ENCODE measurements at places on chromosomes 12 and 14.

- DNase-seq, result no peak
These were observed 181.5 kb upstream of the ARHGAP5 start for GRCh38 chr14:31895646-31896045.

DNA sequence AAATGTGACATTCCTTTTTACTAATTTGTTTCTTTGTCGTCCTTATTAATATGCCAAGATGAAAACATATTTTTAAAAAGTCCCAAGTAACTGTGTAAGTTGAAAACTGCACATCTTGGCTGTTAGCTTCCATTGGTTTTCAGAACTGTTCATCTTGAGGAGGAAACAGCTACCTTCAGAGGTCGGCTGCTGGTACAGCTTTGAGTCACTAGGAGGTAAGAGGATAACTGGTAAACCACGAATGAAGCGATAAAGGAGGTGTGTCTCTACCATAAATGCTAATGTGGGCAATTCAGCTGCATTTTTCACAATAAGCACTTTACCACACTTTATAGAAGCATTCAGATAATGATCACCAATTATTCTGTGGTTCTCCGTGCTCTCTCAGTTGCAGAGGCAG is 137.5 kb upstream of the KRAS start:
- no peak for DNase-seq

- DNase-seq, result no peak
These were observed 1.2 kb upstream of the WDR20 start for GRCh38 chr14:102138535-102138934.

- no peak for DNase-seq
These were observed 22.8 kb downstream of the ARL6IP4 start for GRCh38 chr12:123003257-123003656.

DNA sequence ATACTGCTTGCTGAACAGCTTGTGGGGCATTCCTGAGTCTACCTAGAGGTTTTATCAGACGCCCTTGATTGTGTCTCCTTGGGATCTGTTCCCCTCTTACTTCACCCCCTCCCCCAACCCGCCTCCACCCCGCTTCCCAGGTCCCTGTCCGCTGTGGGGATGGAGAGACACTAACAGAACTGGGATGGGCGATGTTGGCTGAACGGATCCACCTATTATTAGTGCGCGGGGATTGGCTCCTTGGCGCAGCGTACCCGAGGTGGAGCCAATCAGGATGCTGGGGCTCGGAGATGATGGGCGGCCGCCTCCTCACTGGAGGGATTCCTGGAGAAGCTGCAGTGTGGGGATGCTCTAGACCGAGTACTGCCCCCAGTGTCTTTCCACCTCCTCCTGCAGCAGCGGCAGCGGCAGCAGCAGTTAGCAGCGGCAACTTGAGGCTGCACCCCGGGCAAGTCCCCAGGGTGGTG is at the start of gene SYT1:
TSS of gene SYT1 (plus strand) at position 372 of the 467 bp plus-strand sequence.
- no peak for DNase-seq

GRCh38 chr14:100836941-100837804 is 11.3 kb downstream of the MEG3 start:
- no peak for DNase-seq

DNA sequence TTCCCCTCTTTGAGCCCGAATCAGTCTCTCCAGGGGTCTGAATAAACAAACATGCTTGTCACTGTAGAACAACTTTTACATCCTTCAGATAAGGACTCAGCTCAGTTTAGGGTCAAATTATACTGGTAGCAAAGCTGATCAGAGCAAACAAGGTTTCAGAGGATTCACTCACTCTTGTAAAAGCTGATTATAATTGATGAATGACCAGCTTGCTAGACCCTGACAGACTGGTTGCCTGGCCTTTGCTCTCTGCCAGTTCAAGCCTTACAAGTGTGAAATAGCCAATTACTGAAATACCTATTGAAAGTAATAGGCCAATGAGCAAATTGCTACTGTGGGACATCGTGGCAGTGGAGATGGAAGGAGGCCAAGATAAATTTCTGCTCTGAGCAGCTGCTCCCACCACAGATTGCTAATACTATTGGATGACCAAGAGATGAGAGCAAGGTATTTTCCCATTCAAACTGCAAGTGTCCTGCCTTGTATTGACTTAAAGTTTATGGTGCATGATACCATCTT is 177.6 kb downstream of the PDZRN4 start:
- no peak for DNase-seq

- DNase-seq, result no peak
These were observed 131.8 kb downstream of the ERC1 start for GRCh38 chr12:1122786-1123185.

GRCh38 chr12:30525171-30525570 is 170.5 kb downstream of the IPO8 start:
- no peak for DNase-seq

GRCh38 chr14:68451696-68452373 is 341.0 kb downstream of the ZFP36L1 start:
- DNase-seq, result no peak

GRCh38 chr12:2179953-2180736 is 127.4 kb downstream of the CACNA1C start:
- DNase-seq, result no peak

DNA sequence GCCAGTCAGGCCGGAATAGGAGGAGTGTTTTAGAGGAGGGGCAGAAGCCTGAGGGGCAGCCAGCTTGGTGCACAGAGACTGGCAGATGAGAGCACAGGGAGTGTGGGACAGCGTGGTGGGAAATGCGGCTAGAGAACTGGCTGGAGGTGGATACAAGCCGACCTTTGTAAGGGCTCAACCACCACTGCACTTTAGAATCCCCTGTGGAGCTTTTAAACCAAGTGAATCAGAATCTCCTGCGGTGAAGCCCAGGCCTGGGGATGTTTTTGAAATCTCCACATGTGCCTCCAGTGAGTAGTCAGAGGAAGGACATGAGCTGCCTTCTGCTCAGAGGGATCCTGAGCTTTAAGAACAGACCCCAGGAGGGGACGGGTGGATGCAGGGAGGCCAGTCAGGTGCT is 10.9 kb upstream of the PCED1B start:
- no peak for DNase-seq

GRCh38 chr12:57839996-57840395 is 6.5 kb downstream of the CTDSP2 start:
- no peak for DNase-seq

- peak; percentile 2 for DNase-seq
These were observed 62.8 kb downstream of the HRK start for GRCh38 chr12:116818341-116818856.

DNA sequence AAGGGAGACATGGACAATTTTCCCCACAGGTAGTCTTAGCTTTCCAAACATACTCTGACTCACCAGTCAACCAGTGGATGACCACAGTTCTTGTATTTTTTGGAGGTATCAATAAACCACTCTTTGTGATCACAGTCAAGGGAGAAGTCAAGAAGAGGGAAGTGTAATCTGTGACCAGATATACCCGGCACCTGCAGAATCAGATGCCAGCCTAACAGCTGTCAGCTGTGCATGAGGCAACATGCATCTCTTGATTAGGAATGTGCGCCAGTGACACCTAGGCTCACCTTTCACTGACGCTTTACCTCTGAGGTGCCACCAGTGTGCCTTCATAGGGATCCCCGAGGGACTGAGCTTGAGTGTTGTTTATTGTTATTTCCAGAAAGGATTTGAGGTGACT is 20.0 kb downstream of the PROX2 start:
- no peak for DNase-seq

DNA sequence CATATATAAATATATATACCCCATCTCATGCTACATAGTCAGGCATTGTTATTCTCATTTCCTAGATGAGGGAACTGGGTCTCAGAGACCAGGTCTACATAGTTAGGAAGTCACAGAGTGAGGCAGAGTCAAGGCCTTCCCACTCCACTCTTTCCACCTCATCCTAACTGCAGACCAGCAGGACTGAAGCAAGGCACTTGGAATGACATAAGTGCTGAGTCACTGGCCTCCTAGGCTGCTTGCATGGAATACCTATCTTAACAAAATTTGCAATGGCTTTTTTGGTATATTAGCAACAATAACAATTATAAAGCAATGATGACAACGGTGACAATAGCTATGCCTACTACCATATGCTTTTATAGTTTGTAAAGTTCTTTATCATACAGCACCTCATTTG is 5.4 kb upstream of the ANO4 start:
- no peak for DNase-seq

DNA sequence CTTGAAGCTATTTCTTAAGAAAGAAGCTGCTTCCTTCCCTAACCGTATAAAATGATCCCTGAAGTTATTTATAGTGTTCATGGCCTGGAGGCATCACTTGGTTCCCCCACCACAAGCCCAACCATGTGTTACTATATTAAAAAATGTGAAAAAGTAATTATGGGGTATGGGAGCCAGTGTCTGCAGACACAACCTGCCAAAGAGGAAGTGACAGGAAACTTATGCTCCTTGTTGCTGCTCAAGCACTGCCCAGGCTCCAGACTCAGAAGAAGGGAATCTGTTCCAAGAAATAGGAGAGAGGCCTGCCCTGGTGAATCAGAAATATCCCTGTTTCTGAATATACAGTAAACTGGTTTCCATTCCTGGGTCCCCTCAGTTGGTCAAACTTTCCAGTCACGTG is 217.2 kb upstream of the BMP4 start:
- DNase-seq, result no peak

DNA sequence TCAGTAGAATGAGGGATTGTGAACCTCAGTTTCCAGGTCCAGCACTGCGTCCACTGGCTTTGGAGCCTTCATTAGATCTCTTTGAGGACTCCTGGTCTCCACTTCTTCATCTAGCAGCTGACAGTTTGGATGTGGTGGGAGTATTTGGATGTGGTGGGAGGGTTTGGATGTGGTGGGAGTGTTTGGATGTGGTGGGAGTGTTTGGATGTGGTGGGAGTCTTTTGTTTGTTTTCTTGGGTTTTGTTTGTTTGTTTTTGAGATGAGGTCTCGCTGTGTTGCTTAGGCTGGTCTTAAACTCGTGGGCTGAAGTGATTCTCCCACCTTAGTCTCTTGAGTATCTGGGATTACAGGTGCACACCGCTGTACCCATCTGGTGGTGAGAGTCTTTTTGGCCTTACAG is 64.7 kb downstream of the IFT43 start:
- DNase-seq, result no peak

DNA sequence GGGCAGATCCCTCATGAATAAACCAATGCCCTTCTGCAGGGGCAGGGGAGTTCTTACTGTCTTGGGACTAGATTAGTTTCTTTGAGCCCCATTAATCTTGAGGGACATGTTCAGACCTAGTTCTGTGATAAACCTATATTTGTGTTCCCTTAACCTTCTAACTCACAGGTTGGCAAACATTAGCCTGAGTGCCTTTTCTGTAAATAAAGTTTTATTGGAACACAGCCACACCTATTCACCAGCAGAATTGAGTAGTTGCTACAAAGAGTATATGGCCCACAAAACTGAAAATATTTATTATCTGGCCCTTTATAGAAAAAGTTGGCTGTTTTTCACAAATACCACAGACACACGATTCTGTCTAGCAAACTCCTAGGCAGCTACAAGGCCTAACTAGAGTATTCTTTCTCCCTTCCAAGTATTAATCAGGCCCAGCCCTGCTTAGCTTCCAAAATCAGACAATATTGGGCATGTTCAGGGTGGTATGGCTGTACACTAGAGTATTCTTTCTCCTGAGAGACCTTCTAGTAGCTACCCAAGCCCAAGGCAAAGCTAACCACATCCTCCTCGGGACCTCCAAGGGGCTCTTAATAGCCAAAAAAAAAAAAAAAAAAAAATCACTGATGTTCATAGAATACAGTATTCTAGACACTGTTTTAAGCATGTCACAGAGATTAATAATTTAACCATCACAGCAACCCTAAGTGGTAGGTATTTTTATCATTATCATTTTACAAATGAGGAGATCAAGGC is 199.3 kb upstream of the PWP1 start:
- no peak for DNase-seq

DNA sequence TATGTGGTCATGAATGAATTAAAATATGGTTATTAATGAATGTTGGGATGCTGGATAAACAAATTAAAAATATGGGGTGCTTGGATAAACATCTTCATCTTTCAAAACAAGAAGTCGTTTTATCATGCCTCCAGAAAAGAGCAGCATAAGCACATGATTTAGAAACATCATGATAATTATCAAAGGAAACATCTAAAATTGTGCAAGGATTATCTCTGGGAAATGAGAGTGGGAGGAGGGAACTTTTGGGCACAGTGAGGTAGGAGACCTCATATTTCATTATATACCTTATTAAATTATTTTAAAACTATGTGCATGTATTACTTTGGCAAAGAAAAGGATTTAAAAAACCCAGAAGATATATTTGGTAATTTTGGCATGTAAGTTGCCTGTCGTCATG is 8.9 kb downstream of the C3AR1 start:
- no peak for DNase-seq

DNA sequence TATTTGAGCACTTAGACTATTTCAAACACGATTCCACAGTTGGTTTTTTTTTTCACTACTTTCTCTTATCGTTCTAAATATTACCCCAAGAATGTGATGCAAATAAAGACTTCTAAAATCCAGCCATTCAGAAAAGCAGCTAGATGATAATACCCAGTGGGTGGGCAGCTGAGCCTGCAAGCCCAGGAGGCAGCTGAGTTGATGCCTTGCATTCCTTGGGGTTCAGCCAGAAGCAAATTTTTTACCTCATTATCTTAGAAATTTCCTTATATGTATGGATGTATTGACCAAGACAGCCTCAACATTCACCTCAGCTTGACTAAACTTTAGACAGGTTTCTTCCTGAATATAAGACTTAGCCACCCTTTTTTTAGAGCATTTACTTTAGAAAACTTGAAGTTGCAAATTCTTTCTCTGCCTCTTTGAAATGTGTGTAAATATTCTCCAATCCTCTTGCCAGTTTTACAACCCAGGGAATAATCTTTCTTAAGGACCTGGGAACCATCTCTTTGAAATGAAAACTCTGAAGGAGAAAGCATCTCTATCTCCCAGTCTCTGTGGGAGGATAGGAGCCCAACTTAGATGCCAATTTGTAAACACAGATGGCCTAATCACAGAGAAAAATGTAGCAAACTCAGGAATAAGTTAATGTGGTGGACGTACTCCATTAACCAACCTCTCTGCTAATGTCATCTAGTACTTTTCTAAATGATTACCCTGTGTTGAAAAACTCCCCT is 52.2 kb upstream of the ANP32D start:
- no peak for DNase-seq

GRCh38 chr12:98635657-98636323 is 8.8 kb downstream of the IKBIP start:
- no peak for DNase-seq

- no peak for DNase-seq
These were observed 5.2 kb downstream of the SMIM41 start for GRCh38 chr12:52084491-52085231.

Measured in stimulated activated CD4-positive, alpha-beta T cell treated with anti-CD3 and anti-CD28 coated beads, Interleukin-4, amount 100 ng/mL, for 48 hours (primary cell).